ENCODE measurements at places on chromosomes 3 and 15.

- no peak for DNase-seq
These were observed 10.5 kb downstream of the ABI3BP start for GRCh38 chr3:100982710-100983109.

DNA sequence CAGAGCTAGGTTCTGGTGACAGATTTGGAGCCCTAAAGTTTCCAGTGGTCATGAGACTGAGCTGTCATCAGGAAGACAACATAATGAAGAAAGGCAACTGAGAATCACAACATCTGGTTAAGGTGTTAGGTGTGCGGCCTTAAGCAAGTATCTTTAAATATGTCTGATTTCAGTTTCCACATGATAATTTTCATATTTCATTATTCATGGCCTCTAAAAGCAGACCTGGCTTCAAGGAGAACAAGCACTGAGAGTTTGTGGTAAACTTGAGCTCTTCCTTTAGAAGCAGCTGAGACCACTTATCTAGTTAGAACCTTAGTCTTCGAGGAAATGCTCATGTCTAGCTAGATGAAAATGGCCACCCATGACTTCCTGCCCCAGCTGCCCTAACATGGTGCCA lies 25.7 kb upstream of the MYLK start:
- no peak for DNase-seq

DNA sequence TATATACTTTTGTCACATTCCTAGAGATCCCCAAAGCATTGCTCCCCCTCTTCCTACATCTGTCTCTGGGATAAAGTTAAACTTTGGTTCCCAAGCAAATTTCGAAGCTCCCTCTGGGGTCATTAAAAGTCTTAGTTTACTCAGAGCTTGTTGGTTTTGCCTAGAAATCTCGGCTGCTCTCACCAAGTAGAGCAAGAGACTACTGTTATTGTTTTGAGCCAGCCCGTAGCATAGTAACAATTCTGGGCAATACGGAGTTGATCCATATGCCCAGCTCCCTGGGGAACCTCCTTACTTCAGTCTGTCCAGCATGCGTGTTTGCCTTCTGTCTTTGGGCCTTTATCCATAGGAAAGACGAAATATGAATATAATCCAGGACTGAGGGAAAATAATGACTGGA lies 10.0 kb upstream of the P3H2 start:
- no peak for DNase-seq

DNA sequence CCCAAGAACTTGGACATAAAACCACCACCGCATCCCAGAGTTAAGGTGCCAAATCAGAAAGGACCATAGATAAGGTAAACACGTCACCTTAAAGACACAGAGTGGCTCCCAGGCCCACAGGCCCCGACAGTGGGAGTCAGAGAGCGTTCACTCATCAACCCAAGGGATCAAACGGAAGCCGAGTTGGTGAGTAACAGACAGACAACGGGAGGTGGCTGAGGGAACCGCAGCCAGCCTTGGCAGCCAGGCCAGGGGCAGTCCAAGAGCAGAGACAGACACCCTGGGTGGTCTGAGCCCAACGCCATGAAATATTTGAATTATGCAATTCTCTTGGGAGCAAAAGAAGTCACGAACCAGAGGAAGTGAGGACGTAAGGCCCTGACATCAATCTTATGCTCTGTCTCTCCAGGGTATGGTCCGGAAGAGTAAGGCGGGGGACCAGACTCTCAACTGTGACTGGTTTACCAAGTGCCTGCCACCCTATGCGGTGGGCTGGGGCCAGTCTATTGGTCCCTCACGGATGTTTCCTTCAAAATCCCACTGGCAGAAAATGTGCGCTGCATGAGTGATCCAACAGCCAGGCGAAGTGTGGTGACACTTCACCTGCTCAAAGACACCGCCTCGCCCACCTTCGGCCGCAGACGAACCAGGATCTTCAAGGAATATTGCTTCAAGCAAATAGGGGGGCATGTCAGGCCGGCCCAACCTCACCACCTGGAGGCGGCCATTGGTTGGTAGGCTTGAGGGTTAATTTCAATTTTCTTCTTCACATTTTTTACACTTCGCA lies 34.3 kb downstream of the TMEM44 start:
- DNase-seq, result no peak

DNA sequence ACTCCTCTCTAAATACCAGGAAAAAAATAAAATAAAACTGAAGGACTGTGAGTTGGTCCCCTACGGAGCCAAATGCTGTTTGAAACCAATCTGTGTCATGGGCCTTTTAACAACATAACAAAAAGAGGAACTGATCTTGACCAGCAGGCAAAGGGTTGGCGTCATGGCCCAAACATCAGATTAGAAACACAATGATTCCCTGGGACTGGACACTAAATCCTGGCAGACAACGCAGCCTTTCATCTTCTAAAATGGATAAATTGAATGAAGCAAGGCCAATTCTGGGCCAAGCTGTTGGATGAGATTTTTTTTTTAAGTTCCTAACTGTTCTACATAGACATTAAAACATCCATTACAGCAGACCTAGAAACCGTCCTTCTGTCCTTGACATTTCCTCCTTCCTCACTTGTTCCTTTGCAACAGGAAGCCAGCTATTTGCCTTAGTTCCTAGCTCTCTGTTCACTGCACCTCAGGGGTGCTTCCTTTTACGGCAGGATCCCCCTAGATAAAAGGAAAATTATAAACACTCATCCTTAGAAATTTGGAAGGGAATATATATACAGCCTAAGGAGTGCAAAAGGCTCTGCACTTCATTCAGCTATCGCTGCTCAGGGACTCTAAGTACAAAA lies 21.6 kb upstream of the TAFA4 start:
- no peak for DNase-seq

DNA sequence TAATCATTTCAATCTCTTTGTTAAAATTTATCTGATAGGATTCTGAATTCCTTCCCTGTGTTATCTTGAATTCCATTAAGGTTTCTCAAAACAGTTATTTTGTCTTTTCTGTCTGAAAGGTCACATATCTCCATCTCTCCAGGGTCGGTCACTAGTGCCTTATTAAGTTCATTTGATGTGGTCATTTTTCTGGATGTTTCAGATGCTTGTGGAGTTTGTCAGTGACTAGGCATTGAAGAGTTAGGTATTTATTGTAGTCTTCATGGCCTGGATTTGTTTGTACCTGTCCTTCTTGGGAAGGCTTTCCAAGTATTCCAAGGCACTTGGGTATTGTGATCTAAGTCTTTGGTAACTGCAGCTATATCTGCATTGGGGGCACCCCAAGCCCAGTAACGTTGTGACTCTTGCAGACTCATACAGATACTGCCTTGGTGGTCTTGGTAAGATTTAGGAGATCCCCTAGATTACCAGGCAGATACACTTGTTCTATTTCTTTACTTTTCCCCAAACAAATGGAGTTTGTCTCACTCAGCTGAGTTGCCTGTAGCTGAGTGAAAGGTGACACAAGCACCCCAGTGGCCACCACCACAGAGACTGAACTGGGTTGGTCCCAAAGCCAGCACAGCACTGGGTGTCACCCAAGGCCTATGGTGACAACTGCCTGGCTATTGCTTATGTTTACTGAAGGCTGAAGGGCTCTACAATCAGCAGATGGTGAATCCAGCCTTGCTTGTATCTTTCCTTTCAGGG lies 18.9 kb upstream of the SLC27A2 start:
- DNase-seq, result peak; percentile 55

GRCh38 chr3:190825386-190826016 lies 37.0 kb downstream of the GMNC start:
- peak; percentile 84 for DNase-seq

- no peak for DNase-seq
These were observed 2.4 kb downstream of the SEMA6D start for GRCh38 chr15:47719730-47720129.

DNA sequence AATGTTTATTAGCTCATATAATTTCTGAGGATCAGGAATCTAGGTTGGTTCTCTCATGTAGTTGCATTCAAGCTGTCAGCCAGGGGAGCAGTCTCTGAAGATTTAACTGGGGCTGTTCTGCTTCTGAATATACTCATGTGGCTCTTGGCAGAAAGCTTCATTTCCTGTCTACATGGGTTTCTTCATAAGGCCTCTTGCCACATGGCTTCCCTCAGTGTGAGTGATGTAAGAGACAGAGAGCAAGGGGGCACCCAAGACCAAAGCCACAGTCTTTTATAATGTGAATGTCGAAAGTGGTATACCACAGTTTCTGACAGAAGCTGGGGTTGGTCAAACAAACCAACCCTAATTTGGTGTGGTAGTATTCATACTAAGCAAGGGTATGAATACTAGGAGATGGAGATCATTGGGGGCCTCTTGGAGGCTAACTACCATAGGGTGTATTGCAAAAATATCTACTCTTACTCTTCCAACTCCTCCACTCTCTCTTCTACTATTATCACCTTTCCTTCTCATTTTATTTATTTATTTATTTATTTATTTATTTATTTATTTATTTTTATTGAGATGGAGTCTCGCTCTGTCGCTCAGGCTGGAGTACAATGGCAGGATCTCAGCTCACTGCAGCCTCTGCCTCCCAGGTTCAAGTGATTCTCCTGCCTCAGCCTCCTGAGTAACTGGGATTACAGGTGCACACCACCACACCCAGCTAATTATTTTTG lies 123.8 kb downstream of the B3GALNT1 start:
- no peak for DNase-seq

GRCh38 chr3:98897701-98898100 lies 3.8 kb downstream of the DCBLD2 start:
- DNase-seq, result peak; percentile 32

- DNase-seq, result no peak
These were observed 414.0 kb upstream of the ZNF717 start for GRCh38 chr3:76199382-76199781.

GRCh38 chr3:53030619-53031449 lies 15.0 kb downstream of the SFMBT1 start:
- DNase-seq, result peak; percentile 45

Measured in epithelial cell of esophagus (primary cell).